HT1080 (cell line): ENCODE measurements at places on chromosomes 3 and 15. TPM values are rescaled to one million over a fixed set of nuclear protein-coding genes. Genes with fewer than 3 reads are reported as not detected.

KPNA4 gene
- total RNA-seq, result 36.9 and 49.6 TPM in 2 replicates

CCR4 gene
- not detected in 2 replicates for total RNA-seq

ITGA11 gene
- total RNA-seq, result 0.77 and 2.1 TPM in 2 replicates

INKA1 gene
- 1.6 and 5.1 TPM in 2 replicates for total RNA-seq

LRRC58 gene
- total RNA-seq, result 50.5 and 56.3 TPM in 2 replicates

RLBP1 gene
- not detected in 2 replicates for total RNA-seq

CIDEC gene
- 0.14 TPM in 1 of 2 replicates, not detected in the other for total RNA-seq

TGM4 gene
- total RNA-seq, result 0.03 TPM in 1 of 2 replicates, not detected in the other

FGD5 gene
- not detected in 2 replicates for total RNA-seq

CHRM5 gene
- 0.03 TPM in 1 of 2 replicates, not detected in the other for total RNA-seq

ITIH1 gene
- total RNA-seq, result not detected in 2 replicates

SLC2A2 gene
- not detected in 2 replicates for total RNA-seq

SOX14 gene
- not detected in 2 replicates for total RNA-seq

TOMM70 gene
- 76.4 and 79.5 TPM in 2 replicates for total RNA-seq

TTLL13 gene
- total RNA-seq, result not detected in 2 replicates

PLSCR2 gene
- total RNA-seq, result not detected in 2 replicates

CELSR3 gene
- 3.5 and 3.8 TPM in 2 replicates for total RNA-seq

CCDC13 gene
- not detected in 2 replicates for total RNA-seq

CTXN2 gene
- not detected in 2 replicates for total RNA-seq

GP9 gene
- total RNA-seq, result not detected in 2 replicates

CCR2 gene
- total RNA-seq, result not detected in 2 replicates

RBP2 gene
- total RNA-seq, result not detected in 2 replicates

GUCA1C gene
- not detected in 2 replicates for total RNA-seq

FRMD4B gene
- total RNA-seq, result 12.9 and 19.1 TPM in 2 replicates

FSIP1 gene
- 0.43 and 0.93 TPM in 2 replicates for total RNA-seq

THRB gene
- total RNA-seq, result 0.69 and 1.3 TPM in 2 replicates

EEF1AKMT4 gene
- 18.5 TPM in 2 replicates for total RNA-seq

MOBP gene
- total RNA-seq, result not detected in 2 replicates

UROC1 gene
- 0.03 TPM in 1 of 2 replicates, not detected in the other for total RNA-seq

NR2F2 gene
- 11.4 and 27.9 TPM in 2 replicates for total RNA-seq

UBP1 gene
- 42.6 and 60.9 TPM in 2 replicates for total RNA-seq

MYEF2 gene
- total RNA-seq, result 7.7 and 15.2 TPM in 2 replicates

CPLX3 gene
- 0.10 and 0.26 TPM in 2 replicates for total RNA-seq

ITPKA gene
- 10.9 and 15.0 TPM in 2 replicates for total RNA-seq

SNAPC5 gene
- total RNA-seq, result 15.6 and 19.4 TPM in 2 replicates

GOLGA8B gene
- total RNA-seq, result 8.5 and 9.6 TPM in 2 replicates
